ENCODE measurements at places on chromosomes 1 and 21. TPM values are rescaled to one million over a fixed set of nuclear protein-coding genes. Genes with fewer than 3 reads are reported as not detected.

Gene ACTL8
- not detected for total RNA-seq

Gene ASTN1
- total RNA-seq, result 0.16 TPM

Gene DNM3
- total RNA-seq, result 2.0 TPM

Gene AURKAIP1
- 82.0 TPM for total RNA-seq

Gene PTGER3
- total RNA-seq, result 11.7 TPM

Gene CSF3R
- not detected for total RNA-seq

Gene TMEM54
- 33.1 TPM for total RNA-seq

Gene TMEM79
- total RNA-seq, result 1.4 TPM

Gene COL6A1
- total RNA-seq, result 1,082 TPM

Gene ARMH1
- total RNA-seq, result 1.7 TPM

Gene RYR2
- total RNA-seq, result 0.25 TPM

Gene GSTM1
- 24.3 TPM for total RNA-seq

Gene MATN1
- 0.25 TPM for total RNA-seq

Gene SAMD13
- total RNA-seq, result 1.4 TPM

Gene CLK2
- total RNA-seq, result 29.7 TPM

Gene SLC2A5
- total RNA-seq, result 0.90 TPM

Gene PEAR1
- total RNA-seq, result 10.8 TPM

Gene CELA3B
- not detected for total RNA-seq

Gene VSIG8
- total RNA-seq, result not detected

Gene NR1I3
- not detected for total RNA-seq

Gene SPATC1L
- 6.1 TPM for total RNA-seq

Gene OR2T33
- not detected for total RNA-seq

Gene DCST1
- not detected for total RNA-seq

Gene OPRD1
- total RNA-seq, result not detected

Gene EXOC8
- 19.3 TPM for total RNA-seq

Gene OLIG2
- total RNA-seq, result not detected

Gene RBM11
- not detected for total RNA-seq

Gene RGS18
- not detected for total RNA-seq

Gene WNT9A
- total RNA-seq, result 0.99 TPM

Gene CLCNKB
- not detected for total RNA-seq

Gene PRXL2B
- 23.0 TPM for total RNA-seq

Gene C4BPB
- total RNA-seq, result not detected

Gene ILDR2
- total RNA-seq, result 0.25 TPM

Gene CRP
- total RNA-seq, result not detected

Gene FCRL6
- not detected for total RNA-seq

Gene CAPN2
- total RNA-seq, result 481 TPM

Gene FAM177B
- total RNA-seq, result not detected

Gene GJA8
- not detected for total RNA-seq

Gene ETV3L
- total RNA-seq, result not detected

Gene CLDN14
- 0.27 TPM for total RNA-seq

Gene TNFRSF8
- total RNA-seq, result 0.09 TPM

Gene SEMA4A
- total RNA-seq, result 1.4 TPM

Gene TPTE
- total RNA-seq, result not detected

Gene C21orf58
- total RNA-seq, result 10.2 TPM

Gene AMPD1
- total RNA-seq, result not detected

Gene SLC37A1
- total RNA-seq, result 2.5 TPM

Gene CCDC185
- not detected for total RNA-seq

Gene OR6P1
- not detected for total RNA-seq

Gene HENMT1
- total RNA-seq, result 4.1 TPM

Gene EDN2
- total RNA-seq, result not detected

Gene AXDND1
- total RNA-seq, result 0.25 TPM

Gene IFNLR1
- not detected for total RNA-seq

All from fibroblast of the aortic adventitia (primary cell).